ENCODE measurements at places on chromosomes 13 and 19. TPM values are rescaled to one million over a fixed set of nuclear protein-coding genes. Genes with fewer than 3 reads are reported as not detected.

ZNF563 gene
- total RNA-seq, result 1.2 TPM

ZNF730 gene
- 14.8 TPM for total RNA-seq

ZNF549 gene
- total RNA-seq, result 17.7 TPM

CEACAM20 gene
- total RNA-seq, result not detected

CCNA1 gene
- 9.8 TPM for total RNA-seq

RAD23A gene
- 26.1 TPM for total RNA-seq

RDH8 gene
- not detected for total RNA-seq

NUFIP1 gene
- 6.4 TPM for total RNA-seq

C19orf38 gene
- not detected for total RNA-seq

ZNF543 gene
- total RNA-seq, result 24.3 TPM

Data from temporal lobe (tissue), 4 donors.